ENCODE measurements at places on chromosomes 2 and 18.

DNA sequence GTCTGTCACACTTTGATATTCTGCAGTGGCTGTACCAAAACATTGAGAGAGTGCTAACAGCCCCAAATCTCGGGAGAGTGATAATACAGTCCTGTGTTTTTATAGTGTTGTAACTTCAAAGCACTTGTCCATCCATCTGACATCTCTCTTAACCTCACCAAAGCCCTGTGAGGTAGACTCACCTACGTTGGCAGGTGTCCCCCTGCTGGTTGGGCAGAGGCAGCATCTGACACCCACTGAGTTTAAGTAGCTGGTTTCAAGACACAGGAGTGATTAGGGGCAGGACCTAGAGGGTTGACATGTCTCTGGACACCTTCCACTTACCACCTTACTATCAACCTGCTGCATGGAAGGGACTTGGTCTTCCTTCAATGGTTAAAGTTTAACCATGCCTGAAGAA is 22.9 kb downstream of the COLEC12 start:
- DNase-seq: no peak

DNA sequence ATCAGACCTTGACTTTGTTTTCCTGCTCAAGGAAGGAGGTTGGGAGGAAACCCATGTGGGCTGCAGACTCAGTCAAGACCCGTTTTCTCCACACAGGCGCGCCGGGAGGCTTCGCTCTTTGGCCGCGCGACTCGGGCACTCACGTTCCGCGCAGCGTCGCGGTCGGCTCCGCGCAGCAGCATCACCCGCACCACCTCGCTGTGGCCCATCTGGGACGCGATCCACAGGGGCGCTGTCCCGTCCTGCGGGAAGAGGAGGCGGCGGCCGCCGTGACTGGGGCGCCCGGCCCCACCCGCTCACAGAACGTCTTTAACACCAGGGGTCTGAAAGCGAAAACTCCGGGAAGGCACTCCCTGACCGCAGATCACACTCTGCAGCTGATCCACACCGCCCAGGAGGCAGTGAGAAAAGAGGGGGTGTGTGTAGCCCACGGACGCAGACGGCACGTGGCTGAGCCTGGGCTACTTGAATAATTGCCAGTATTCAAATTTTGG is 33.1 kb upstream of the NPC1 start:
- no peak for DNase-seq

- DNase-seq: no peak
Measured at GRCh38 chr2:98524168-98524567, 79.5 kb downstream of the INPP4A start.

DNA sequence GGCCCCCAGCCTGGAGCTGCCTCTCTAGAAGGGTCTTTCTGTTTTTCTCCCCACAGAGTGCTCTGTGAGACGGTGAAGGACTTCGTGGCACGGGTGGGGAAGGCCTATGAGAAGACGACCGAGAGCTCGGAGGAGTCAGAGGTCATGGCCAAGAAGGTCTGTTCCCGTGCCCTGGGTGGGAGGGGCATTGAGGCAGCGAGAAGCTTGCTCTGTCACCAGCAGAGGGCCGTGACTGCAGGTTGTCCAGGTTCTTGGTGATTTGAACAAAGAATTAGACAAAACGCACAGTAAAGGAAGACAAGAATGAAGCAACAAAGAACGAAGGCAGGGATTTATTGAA is 93.9 kb downstream of the DGKD start:
- no peak for DNase-seq

DNA sequence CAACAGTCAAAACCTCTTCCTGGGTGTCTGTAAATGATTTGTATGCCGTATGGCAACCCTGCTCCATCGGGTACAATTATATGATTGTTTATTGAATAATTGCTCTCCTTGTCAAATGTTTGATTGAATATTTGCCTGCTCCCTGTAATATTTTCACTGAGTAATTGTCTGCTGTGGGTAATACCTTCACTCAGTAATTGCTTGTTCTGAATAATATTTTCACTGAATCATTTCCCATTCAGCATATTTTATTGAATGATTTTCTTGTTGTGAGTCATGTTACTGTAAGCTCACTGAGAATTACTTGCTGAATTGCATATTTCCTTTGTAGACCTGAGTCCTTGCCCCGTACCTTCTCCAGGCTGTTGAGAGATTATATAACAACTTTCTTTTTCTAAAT is 535.2 kb downstream of the METTL4 start:
- DNase-seq: no peak

DNA sequence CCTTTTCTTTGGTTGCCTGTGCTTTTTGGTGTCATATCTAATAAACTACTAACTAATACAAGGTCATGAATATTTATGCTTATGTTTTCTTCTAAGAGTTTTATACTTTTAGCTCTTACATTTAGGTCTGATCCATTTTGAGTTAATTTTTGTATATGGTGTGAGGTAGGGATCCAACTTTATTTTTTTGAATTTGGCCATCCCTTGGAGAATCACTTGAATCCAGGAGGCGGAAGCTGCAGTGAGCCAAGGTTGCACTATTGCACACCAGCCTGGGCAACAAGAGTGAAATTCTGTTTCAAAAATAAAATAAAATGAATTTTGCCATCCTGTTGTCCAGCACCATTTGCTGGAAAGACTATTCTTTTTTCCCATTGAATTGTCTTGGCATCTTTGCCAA is 8.6 kb upstream of the HPCAL1 start:
- no peak for DNase-seq

GRCh38 chr18:49172246-49172645 is 221.5 kb upstream of the SMAD7 start:
- no peak for DNase-seq

GRCh38 chr18:75477900-75478299 is 50.4 kb upstream of the SMIM21 start:
- no peak for DNase-seq

DNA sequence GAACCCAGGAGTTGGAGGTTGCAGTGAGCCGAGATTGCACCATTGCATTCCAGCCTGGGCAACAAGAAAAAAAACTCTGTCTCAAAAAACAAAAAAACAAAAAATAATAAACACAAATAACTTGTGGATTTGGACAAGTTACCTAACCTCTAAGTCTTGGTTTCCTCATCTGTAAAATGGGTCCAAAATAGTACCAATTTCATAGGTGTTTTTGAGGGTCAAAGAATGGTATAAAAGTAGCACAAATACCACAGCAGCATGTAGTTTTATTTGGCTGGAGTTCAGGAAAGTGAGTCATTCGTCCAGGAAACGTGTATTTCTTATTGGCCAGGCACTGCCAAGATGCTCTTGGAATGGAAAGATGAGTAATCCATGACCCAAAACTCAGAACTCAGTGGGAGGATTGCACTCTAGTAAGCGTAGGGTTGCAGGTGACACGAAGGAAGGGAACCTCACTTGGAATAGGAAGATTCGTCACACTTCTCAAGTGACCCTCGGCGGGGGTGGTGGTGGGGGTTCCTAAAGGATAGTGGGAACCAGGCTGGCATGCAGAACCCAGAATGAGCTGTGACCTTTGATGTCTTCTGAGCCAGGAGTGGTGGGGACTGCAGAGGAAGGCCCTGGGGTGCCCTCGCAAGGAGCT is 24.4 kb downstream of the GRHL1 start:
- no peak for DNase-seq

DNA sequence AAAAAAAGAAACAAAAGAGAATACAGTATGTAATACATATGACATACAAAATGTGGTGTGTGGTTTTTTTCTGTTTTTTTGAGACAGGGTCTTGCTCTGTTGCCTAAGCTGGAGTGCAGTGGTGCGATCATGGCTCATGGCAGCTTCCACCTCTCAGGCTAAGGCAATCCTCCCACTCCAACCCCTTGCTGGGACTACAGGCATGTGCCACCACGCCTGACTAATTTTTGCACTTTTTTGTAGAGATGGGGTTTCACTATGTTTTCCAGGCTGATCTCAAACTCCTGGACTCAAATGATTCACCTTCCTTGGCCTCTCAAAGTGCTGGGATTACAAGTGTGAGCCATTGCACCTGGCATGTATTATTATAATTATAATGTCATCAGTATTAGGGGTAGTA is 38.9 kb downstream of the DHX57 start:
- DNase-seq: no peak

- DNase-seq: no peak
Measured at GRCh38 chr2:175241691-175242090, 60.2 kb upstream of the ATP5MC3 start.

DNA sequence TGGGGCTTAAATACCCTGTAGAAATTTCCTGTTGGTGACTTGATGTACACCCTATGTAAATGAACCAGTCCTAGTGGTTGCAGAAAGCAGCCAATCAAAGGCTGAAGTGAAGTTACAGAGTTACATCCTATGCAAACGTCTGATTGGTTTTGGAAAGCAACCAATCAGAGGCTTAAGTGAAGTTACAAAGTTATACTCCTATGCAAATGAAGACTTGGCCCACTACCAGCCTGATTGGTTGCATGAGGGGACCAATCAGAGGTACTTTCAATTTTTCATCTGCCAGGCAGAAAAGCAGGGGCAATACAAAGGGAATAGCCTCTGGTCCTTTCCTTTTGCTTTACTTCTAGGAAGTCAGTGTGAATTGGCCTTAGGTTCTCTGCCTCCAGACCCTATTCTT is 13.6 kb upstream of the ZNF397 start:
- no peak for DNase-seq

GRCh38 chr18:32553174-32553573 is 82.5 kb upstream of the GAREM1 start:
- DNase-seq: no peak

GRCh38 chr2:204486805-204487204 is 58.5 kb upstream of the PARD3B start:
- DNase-seq: no peak

DNA sequence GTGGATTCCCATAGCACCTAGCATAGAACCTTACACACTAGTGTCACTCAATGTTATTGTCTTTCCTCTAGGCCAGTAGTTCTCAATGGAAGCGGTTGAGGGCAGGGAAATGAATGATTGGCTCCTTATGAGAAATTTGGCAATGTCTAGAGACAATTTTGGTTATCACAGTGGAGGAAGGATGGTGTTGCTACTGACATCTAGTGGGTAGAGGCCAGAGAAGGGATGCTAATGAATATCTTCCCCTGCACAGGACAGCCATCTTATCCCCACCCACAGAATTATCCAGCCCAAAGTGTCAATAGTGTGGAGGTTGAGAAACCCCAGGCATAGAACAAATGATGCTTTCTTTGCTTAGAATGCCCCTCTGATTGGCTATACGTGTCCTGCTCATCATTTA is 15.8 kb downstream of the C18orf63 start:
- no peak for DNase-seq

GRCh38 chr2:226579519-226579918 is 220.1 kb downstream of the IRS1 start:
- DNase-seq: no peak

- no peak for DNase-seq
Measured at GRCh38 chr2:225173909-225174308, 131.6 kb upstream of the DOCK10 start.

- no peak for DNase-seq
Measured at GRCh38 chr2:85770786-85771409, 17.1 kb downstream of the ATOH8 start.

- no peak for DNase-seq
Measured at GRCh38 chr18:50218432-50219197, 23.7 kb upstream of the MYO5B start.

DNA sequence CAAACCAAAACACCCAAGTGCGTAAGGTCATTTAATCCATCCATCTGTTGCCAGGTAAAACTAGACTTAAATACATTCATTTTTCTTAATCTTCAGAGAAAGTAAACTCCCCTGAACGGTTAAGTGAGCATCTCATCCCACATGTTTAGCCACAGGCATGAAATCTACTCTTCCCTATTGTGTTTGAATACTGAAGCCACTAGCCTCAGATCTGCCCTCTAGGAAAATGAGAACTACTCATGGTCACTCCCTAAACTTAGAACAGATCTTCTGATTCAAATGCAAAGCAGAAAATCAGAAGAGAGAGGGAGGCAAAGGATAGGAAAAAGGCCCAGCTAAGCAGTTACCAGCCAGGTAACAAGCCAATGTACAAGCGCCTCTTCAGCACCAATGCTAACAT is 7.1 kb downstream of the TMEM247 start:
- no peak for DNase-seq

DNA sequence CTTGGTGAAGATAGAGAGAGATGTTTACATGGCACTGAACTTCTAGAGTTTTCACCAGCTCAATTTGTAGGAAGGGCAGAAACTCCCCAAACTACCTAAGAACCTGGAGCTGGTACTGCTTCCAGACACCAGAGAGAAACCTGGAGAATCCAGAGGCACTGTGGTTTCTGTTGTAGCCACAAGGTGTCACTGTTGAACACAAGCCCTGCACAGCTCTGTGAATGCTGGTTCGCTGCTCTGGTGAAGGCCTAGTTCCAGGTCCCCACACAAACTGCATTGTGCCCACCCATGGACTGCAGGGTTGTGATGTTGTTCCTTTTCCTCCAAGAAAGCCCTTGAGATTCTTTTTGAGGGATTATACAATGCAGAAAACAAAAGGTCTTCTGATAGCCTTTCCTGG is 150.5 kb upstream of the HS6ST1 start:
- no peak for DNase-seq

DNA sequence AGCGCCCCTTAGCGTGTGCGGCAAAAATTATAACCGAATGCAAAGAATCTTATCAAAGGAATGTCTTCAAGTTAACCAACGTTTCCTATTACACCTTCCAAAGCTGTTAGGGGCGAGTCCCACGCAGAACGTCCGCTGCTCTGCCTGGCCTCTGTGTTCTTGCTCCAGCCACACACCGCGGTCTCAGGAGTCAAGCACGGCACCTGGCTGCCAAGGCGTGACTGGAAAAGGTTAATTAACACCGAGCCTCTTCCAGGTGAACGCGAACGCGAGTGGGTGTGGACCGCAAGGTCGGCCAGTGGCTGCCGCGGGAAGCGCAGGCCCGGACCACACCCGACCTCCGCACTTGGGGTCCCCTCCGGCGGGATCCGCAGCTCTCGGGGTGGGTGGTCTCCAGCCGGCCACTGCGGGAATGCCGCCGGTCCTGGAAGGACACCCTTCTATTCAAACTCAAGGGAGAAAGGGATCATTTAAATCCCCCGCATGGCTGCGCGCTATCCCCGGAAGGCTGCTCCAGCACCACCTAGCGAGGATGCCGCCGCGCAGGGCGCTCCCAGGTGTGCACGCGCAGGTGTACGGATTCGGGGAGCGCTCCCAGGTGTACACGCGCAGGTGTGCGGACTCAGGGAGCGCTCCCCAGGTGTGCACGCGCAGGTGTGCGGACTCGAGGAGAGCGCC is 830 bp downstream of the CYB5A start:
- no peak for DNase-seq

GRCh38 chr2:12020833-12021469 is 274.5 kb downstream of the LPIN1 start:
- DNase-seq: no peak

DNA sequence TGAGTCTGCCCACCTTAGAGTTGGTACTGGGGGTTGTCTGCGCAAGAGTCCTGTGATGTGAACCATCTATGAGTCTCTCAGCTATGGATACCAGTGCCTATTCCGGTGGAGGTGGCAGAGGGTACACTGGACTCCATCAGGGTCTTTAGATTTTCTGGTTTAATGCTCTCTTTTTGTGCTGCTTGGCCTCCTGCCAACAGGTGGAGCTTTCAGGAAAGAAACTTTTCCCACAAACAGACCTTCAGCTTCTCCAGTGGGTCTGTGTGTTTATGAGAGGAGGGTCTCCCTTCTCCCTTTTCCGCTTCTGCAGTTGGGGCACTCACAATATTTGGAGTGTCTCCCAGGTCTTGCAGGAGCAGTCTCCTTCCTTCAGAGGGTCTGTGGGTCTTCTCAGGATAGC is 1721.9 kb upstream of the SLC39A10 start:
- no peak for DNase-seq
